Diencephalon (tissue), 1 donor: ENCODE measurements at places on chromosomes 6 and 20. TPM values are rescaled to one million over a fixed set of nuclear protein-coding genes. Genes with fewer than 3 reads are reported as not detected.

The ZNF391 gene
- 6.2 TPM for total RNA-seq

The GABRR2 gene
- total RNA-seq, result not detected

The RIMS4 gene
- 48.2 TPM for total RNA-seq

The SIRPA gene
- total RNA-seq, result 15.7 TPM

The SLC4A11 gene
- not detected for total RNA-seq

The TRIM27 gene
- 69.7 TPM for total RNA-seq

The SLC52A3 gene
- total RNA-seq, result 0.46 TPM

The RBPJL gene
- not detected for total RNA-seq

The PRDM1 gene
- 1.8 TPM for total RNA-seq

The IER3 gene
- 3.5 TPM for total RNA-seq

The PKIG gene
- 36.0 TPM for total RNA-seq

The PSORS1C2 gene
- not detected for total RNA-seq

The DPPA5 gene
- not detected for total RNA-seq

The MEI4 gene
- 2.1 TPM for total RNA-seq

The MTFR2 gene
- total RNA-seq, result 0.92 TPM

The EYA2 gene
- total RNA-seq, result 3.5 TPM

The ADGRG6 gene
- total RNA-seq, result 9.9 TPM

The ANGPT4 gene
- 0.23 TPM for total RNA-seq

The MPIG6B gene
- total RNA-seq, result not detected

The ARFGEF3 gene
- 47.3 TPM for total RNA-seq

The TRMT11 gene
- total RNA-seq, result 27.9 TPM

The CASS4 gene
- total RNA-seq, result 0.69 TPM

The TNF gene
- 0.23 TPM for total RNA-seq

The WFDC2 gene
- total RNA-seq, result 9.0 TPM

The UNC93A gene
- total RNA-seq, result not detected

The SPATA2 gene
- total RNA-seq, result 3.2 TPM

The PAQR8 gene
- 27.9 TPM for total RNA-seq

The PARD6B gene
- 21.0 TPM for total RNA-seq

The PNPLA1 gene
- not detected for total RNA-seq

The FKBP1C gene
- 0.69 TPM for total RNA-seq

The ASIP gene
- not detected for total RNA-seq

The OPN5 gene
- not detected for total RNA-seq

The EEF1E1 gene
- total RNA-seq, result 42.4 TPM

The OR2H1 gene
- not detected for total RNA-seq

The TUBB2B gene
- 2,535 TPM for total RNA-seq

The SLC2A4RG gene
- 4.6 TPM for total RNA-seq

The NT5E gene
- total RNA-seq, result 14.5 TPM

The NRSN1 gene
- 31.4 TPM for total RNA-seq

The TRIM15 gene
- total RNA-seq, result not detected

The RAD21L1 gene
- total RNA-seq, result not detected

The GJA1 gene
- total RNA-seq, result 218 TPM

The TOMM34 gene
- total RNA-seq, result 9.2 TPM

The MYL9 gene
- total RNA-seq, result 0.23 TPM

The ULBP3 gene
- 14.1 TPM for total RNA-seq

The PRL gene
- 0.23 TPM for total RNA-seq

The EPPIN gene
- not detected for total RNA-seq

The MOCS3 gene
- total RNA-seq, result 8.1 TPM

The LRRC73 gene
- total RNA-seq, result 5.3 TPM

The CAP2 gene
- 21.2 TPM for total RNA-seq
